A549 treated with RU486 at 1 μM for 4 hours (cell line): ENCODE measurements at places on chromosomes 7 and 10. TPM values are rescaled to one million over a fixed set of nuclear protein-coding genes. Genes with fewer than 3 reads are reported as not detected.

Gene ENTPD1
- 0.09 to 0.12 TPM in 2 of 5 replicates, not detected in the others for total RNA-seq

Gene KCNIP2
- 0.54 to 1.2 TPM (median 0.73 TPM) in 5 replicates for total RNA-seq

Gene ANKMY2
- 10.3 to 16.3 TPM (median 13.9 TPM) in 5 replicates for total RNA-seq

Gene RNF133
- total RNA-seq = not detected in 5 replicates

Gene CALHM1
- not detected in 5 replicates for total RNA-seq

Gene ZNF316
- total RNA-seq = 8.5 to 15.7 TPM (median 14.6 TPM) in 5 replicates

Gene LRRC17
- total RNA-seq = 0.08 to 0.35 TPM (median 0.16 TPM) in 4 of 5 replicates, not detected in the other
